ENCODE measurements at places on chromosomes 5 and 9.
A peak's percentile ranks its signal among the peaks of the same experiment; 100 is the strongest.

DNA sequence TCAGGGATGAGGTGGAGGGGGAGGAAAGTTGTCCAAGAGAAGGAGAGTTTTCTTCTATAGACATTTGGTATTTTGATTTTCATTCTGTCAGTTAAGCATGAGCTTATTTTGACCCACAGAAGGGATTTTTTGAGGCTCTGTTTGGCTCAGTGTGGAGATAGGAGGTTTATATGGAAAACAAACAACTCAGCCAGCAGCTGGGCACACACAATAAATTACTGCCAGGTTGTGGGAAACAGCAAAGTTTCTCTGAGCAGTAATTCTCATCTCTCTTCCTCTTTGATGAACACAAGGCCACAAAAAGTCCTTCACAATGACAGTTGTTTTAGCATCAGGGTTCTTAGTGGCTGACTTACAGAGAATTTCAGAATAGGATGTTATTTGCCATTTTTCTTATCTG, 486.1 kb downstream of the KDM4C start:
- no peak for DNase-seq

DNA sequence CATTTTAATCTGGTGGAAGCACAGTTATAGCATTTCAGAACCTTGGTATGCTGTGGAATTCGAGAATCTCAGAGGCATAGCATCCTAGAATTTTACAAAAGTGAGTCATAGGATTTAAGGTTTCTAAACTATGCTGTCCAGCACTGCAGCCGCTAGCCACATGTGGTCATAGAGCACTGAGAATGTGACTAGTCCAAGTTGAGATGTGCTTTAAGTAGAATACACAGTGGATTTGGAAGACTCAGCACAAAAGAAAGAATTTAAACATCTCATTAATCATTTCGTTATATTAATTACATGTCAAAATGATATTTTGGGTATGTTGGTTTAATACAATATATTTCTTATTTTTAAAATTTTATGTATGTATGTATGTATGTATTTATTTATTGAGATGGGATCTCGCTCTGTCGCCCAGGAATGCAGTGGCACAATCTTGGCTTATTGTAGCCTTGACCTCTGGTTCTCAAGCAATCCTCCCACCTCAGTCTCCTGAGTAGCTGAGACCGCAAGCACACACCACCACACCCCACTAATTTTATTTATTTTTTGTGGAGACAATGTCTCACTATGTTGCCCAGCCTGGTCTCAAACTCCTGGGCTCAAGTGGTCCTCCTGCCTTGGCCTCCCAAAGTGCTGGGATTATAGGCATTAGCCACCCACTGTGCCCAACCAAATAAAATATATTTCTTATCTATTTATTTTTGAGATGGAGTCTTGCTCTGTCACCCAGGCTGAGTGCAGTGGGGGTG, 20.4 kb upstream of the RPS14 start:
- no peak for DNase-seq

DNA sequence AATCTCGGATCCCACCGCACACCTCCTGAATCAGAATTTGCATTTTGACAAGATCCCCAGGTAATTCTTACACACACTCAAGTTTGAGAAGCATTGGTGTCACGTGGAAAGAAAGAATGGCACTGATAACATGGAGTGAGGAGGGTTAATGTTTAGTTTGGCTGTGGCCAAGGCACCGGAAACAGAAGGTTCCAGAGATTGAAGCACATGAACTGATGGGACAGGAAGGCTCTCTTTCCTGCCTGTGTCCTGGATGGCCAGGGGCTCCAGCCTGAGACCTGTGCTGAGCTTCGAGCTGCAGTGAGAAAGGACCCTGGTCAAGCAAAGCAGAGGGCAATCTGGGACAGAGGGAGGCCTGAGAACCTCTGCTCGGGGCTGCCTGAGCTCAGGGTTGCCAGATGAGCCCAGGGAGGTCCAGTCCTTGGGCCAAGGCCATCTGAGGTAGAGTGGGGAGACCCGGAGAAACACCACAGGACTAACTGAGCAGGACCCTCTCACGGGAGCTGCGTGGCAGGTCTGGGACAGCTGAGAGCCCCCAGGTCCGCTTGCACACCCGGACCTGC, 27.3 kb downstream of the AFAP1L1 start:
- no peak for DNase-seq

DNA sequence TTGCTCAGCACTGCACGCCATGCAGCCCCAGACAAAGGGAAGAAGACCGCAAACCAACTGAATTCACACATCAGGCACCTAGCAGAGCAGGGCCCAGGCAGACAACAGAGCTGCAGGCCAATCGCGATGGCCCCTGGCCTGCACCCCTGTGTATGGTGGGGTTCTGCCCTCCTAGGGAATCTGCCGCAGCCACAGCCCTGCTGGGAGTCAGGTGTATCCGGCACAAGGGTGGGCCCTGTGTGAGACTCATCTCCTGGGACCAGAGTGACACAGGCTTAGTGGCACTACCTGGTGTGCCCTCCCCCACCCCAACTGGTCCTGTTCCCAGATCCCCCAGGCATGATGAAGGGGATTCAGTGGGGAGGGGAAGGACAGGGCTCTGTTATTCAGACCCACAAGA, 122.8 kb downstream of the ATPSCKMT start:
- no peak for DNase-seq

DNA sequence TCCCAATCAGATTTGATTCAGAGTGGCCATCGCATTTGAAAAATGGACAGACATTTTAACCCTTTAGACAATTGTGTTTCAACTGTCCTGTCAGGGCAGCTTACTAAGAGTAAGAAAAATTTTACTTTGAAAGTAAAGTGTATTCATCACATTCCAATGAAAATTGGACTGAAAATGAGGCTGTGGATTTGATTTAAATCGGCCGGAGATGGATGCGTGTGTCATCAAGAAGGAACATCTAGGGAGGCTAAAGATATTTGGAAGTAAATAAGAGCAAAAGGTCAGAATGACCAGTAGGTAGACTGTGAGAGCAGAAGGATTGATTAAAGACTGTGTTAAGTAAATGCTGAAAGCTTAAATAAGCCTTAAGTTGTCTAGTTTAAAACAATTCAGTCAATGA, 1.5 kb downstream of the ZCCHC7 start:
- no peak for DNase-seq

DNA sequence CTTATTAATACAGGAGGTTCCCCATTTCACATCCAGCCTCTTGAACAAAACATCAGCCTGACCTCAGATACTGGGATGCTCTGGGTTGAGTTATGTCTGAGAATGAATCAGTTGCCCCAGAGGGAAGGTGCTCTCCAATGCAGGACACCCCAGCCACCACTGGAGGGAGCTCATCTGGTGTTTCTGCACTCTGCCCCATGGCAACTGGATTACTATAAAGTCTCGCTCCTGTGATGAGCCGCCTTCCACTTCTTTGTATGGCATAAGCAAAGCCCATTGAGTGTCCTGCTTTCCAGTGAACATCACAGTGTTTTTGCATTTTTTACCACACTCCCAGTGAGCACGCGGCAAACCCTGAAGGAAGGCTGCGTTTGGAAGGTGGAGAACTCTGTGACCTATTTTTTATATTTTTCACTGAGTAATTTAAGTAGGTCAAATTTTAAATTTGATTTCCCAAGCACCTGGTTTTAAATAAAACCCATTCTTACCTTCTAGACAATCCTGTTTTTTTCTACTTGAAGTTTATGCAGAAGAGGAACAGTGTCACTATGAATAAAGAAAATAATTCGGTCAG, 176.9 kb upstream of the WWC1 start:
- peak; percentile 66 for DNase-seq

GRCh38 chr5:22102823-22103359, 750.3 kb downstream of the CDH12 start:
- DNase-seq, result no peak

DNA sequence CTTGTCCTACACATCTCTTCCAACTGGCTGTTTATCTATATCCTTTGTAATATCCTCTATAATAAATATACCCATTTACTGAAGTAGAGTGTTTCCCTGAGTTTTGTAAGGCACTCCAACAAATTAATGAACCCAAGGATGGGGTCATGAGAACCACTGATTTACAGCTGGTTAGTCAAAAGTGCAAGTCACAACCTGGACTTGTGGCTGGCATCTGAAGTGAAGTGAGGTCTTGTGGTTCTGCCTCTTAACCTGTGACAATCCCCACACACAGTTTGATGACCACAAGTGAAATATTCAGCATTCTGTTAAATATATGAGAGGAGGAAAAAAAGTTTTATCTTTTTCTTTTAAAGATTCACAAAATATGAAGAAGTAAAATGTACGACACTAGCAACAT, 126.1 kb downstream of the NR2F1-AS1 start:
- no peak for DNase-seq

DNA sequence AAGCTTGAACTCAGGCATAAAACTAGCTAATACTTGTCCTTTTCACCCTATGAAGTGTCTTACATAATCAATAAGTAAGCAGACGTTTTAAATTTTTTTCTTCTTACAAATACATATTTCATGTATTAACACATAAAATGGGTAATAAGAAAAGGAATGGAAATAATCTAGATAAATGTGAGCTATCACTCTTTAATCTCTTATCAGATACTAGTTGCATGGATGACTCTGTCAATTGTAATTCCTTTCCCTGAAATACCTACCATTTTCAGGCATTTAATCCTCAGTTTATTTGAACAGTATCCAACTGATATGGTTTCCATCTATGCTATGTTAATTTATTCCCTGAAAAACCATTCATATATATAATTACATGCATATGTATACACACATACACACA, 166.0 kb upstream of the RGS7BP start:
- no peak for DNase-seq

DNA sequence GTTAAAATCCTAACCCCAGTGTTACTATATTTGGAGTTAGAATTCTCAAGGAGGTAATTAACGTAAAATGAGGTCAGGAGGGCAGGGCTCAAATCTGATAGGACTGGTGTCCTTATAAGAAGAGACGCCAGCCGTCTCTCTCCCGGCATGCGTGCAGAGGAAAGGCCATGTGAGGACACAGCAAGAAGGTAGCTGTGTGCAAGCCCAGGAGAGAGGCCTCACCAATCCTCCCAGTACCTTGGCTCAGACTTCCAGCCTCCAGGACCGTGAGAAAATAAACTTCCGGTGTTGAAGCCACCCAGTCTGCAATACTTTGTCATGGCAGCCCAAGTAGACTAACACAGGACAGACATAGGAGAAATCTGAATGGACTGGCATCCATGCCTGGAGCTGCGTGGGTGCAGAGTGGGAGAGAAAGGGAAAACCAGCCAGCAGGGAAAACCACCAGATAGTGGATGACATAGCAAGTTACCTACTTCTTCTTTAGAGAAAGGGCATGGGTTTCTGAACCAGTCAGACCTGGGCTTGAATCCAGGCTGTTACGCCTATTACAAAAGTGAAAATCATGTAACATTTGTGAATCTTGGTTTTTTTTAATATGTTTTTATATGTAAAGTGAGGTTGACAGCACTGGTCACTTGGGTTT, 89.2 kb downstream of the FSTL4 start:
- no peak for DNase-seq

GRCh38 chr5:84016085-84016484, 295.4 kb upstream of the HAPLN1 start:
- DNase-seq, result no peak

DNA sequence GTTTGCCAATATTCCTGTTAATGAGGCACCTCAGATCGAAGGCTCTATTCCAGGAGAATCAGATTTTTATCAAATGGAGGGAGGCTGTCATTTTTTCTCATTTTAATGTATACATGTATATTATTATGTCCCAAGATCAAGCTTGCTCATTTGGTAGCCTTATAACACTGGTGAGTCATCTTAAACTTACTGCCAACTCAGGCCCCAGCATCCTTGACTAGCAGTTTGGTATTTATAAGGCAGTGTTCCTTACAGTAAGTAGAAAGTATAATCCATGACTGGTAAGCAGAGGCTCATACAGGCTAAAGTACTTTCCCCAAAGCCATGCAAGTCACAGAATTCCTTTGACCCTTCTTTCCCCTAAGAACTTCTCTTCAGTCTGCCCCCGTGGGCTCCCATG, 90.7 kb upstream of the NR3C1 start:
- DNase-seq, result no peak

GRCh38 chr5:143653256-143653655, 158.7 kb upstream of the HMHB1 start:
- DNase-seq, result peak; percentile 13

GRCh38 chr5:45093377-45093776, 284.6 kb downstream of the MRPS30 start:
- DNase-seq, result no peak

- no peak for DNase-seq
Measured at GRCh38 chr9:37512437-37512836, 26.7 kb downstream of the POLR1E start.

- no peak for DNase-seq
Measured at GRCh38 chr9:94920420-94921091, 194.1 kb downstream of the AOPEP start.

DNA sequence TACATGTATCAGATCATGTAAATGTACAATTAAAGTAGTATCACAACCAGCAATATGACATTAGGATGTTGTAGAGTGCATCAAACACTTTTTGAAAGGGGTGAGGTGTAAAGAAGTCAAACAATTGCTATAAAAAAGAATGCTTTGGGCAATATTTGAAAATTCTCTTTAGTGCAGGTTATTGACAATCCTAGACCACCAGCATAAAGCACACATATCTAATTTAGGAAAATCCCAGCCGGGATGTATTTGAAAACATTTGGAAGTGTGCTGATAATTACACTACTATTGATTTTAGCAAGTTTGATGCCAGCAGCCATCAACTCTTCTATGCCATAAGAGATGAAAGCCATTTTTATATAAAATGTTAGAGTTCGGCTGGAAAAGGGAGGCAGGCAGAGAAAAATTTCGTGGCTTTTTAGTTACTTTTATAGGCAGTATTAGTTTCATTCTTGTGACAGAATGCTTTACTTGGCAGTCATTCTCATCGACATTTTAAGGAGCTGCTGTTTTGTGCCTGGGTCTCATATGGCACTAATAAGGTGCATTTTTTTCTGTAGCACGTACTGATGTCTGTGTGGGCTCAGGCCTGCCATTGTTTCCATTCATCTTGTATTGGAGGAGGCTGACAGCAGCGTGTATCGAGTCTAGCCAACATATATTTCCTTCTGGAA, 285.7 kb downstream of the AOPEP start:
- no peak for DNase-seq

DNA sequence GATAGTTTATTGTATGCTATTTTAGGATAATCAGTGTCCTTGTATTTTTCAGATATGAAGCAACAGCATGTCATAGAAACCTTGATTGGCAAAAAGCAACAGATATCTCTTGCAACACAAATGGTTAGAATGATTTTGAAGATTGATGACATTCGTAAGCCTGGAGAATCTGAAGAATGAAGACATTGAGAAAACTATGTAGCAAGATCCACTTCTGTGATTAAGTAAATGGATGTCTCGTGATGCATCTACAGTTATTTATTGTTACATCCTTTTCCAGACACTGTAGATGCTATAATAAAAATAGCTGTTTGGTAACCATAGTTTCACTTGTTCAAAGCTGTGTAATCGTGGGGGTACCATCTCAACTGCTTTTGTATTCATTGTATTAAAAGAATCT, 14.5 kb downstream of the CCT5 start:
- no peak for DNase-seq

- no peak for DNase-seq
Measured at GRCh38 chr9:13358128-13358527, 78.6 kb upstream of the MPDZ start.

GRCh38 chr5:66967102-66967501, 229.5 kb downstream of the CD180 start:
- no peak for DNase-seq

All from GM20000 (cell line).